PC-9 (cell line): ENCODE measurements at places on chromosomes 3 and 15. TPM values are rescaled to one million over a fixed set of nuclear protein-coding genes. Genes with fewer than 3 reads are reported as not detected.

ADAMTS7 gene
- total RNA-seq: 1.3 and 1.9 TPM in 2 replicates

HTD2 gene
- total RNA-seq: 6.2 and 7.4 TPM in 2 replicates

IGF2BP2 gene
- 140 and 150 TPM in 2 replicates for total RNA-seq

SIDT1 gene
- 1.2 and 3.3 TPM in 2 replicates for total RNA-seq

CD96 gene
- total RNA-seq: 0.11 and 0.20 TPM in 2 replicates

ZNF860 gene
- total RNA-seq: 2.6 and 5.3 TPM in 2 replicates

TJP1 gene
- 152 and 159 TPM in 2 replicates for total RNA-seq

SENP8 gene
- 1.9 and 3.8 TPM in 2 replicates for total RNA-seq

SLCO3A1 gene
- 37.8 and 50.0 TPM in 2 replicates for total RNA-seq

HRG gene
- 0.58 and 1.3 TPM in 2 replicates for total RNA-seq

CAND2 gene
- 0.30 and 0.37 TPM in 2 replicates for total RNA-seq

RHCG gene
- 0.26 and 0.60 TPM in 2 replicates for total RNA-seq

NR1I2 gene
- total RNA-seq: not detected in 2 replicates

ATP1B3 gene
- 54.3 and 69.7 TPM in 2 replicates for total RNA-seq

DNA sequence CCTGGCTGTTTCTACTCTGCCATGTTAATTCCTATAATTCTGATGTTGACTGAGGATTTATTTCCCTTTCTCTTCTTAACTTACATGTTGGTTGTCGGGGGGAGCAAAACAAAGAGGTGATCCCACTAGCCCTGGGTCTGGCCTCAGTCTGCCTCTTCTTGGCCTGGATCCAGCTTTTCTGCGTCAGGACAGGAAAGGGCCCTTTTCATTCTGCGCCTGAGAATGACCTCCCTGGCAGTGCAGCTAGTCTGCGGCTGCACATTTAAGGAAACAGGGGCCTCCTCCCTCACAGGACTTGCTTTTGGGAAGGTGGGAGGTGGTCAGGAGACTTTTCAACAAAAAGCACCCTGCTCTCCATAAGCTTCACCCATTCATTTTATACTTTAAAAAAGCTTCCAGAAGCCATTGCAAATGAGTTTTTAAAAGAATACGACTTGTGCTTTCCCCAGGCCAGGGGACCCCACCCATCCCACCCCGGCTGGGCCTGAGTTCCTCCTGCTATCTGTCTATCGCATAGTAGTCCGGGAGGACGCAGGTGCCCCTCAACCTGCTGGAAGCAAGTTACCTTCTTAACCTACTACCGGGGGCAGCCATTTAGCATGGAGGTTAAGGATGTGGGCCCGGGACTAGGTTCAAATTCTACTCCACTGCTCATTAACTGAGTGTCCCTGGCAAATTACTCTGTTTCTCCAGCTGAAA is 21.3 kb upstream of the EHD4 start:
- no peak for DNase-seq

- no peak for DNase-seq
Measured at GRCh38 chr15:49331951-49332350, 91.1 kb upstream of the FGF7 start.

DNA sequence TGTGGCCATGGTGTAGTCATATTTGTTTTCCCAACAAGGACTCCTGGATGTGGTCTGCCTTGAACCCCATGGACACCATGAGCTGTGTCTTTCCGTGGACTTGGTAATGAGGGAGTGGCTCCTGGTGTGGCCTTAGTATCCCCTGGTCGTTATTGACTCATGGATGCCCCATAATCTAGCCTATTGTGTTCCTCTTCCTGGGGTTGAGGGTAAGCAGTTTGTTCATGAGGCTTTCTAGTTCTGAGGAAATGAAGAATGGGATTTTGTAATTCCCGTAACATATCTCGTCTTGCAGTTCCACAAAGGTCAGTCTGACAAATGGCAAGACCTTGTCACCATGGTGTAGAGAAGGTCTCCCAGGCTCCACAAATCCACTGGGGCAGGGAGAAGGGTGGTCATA is 22.6 kb downstream of the RAB7A start:
- no peak for DNase-seq

GRCh38 chr15:51223771-51224229 is 114.6 kb downstream of the CYP19A1 start:
- peak; percentile 35 for DNase-seq

- DNase-seq: no peak
Measured at GRCh38 chr3:179391906-179392305, 44.4 kb downstream of the MFN1 start.

DNA sequence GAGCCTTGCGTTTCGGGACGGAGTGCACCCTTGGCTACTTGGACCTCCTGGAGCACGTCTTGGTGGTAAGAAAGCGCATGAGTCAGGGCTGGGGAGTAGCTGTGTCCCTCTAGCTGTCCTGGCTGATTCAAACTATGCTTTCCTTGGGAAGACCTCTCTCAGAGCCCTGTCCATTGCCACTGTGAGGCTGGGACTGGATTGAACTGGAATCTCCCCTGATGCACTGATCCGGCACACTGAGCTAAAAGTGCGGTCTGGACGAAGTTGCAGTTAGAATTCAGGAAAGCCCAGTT is 232.6 kb upstream of the TPM1 start:
- DNase-seq: no peak

GRCh38 chr3:55796533-55796932 is 309.4 kb upstream of the WNT5A start:
- no peak for DNase-seq

DNA sequence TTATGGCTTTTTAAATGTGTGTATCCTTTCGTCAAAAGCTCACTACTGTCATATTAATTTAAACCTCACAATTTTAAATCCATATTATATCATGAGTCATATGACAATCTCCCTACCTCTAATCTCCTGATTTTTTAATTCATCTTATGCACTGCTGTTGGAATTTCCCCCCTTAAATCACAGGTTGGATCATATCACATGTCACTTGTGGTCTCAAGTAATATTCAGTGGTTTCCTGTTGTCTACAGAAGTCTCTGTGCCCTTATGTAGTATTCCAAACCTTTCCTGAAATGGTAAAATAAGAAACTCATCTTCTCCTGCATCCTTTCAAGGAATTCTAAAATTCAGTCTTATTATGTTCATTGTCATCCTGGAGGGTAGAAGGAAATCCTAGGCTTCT is 116.0 kb upstream of the CBLB start:
- DNase-seq: no peak

GRCh38 chr3:134476306-134476705 is 9.5 kb downstream of the ANAPC13 start:
- DNase-seq: no peak

- no peak for DNase-seq
Measured at GRCh38 chr15:88312941-88313579, 56.5 kb upstream of the NTRK3 start.

DNA sequence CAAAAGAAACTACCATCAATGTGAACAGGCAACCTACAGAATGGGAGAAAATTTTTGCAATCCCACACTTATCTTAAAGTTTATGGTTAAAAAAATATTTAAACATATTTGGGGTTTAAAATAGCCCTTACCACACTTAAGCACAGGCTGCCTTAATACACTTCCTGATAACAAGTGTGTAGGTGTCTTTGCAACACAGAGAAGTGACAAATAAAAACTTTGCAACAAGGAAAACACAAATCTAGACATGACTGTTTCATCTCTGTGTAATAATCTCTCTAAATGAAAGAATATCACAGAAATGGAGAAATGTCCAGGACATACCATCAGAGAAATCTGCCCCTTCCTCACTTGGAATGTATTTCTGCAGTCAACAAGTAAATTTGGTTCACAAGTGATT is 464.1 kb upstream of the ARHGEF26 start:
- no peak for DNase-seq

DNA sequence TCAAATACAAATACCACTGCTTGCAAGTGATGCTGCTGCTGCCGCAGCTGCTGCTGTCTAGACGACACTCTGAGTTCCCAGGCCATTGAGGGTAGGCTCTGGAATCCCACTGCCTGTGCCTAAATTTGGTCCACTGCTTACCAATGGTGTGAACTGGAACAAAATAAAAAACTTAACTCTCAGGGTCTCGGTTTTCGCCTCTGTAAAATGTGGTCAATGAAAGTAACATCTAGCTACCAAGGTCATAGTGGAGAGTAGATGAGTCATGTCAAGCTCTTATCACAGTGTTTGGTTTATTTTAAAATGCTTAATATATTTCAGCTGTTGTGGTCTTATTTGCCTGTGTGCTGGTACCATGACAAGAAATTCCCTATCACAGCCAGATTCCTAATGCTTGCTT is 299.3 kb downstream of the CLSTN2 start:
- no peak for DNase-seq

GRCh38 chr3:72193771-72194430 is 409.0 kb upstream of the PROK2 start:
- DNase-seq: no peak

GRCh38 chr3:23656199-23656598 is 149.6 kb upstream of the UBE2E1 start:
- DNase-seq: no peak

DNA sequence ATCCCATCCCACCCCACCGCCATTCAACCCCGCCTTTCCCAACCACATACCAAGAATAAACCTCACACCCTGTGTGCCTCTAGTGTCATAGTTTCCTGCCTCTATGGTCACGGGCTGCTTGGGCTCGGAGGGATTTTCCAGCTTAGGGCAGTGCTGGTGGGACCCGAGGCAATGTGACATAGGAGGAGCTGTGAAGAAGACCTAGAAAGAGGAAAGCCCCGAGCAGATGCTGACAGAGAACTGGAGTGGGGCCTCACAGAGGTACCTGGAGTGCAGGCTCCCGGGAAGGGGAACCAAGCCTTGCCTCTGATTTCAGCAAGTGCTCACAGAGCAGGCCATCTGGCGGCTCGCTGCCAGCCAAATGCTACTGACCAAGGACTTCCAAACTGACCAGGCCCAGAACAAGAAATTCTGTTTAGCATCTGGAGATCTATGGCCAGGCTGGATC is 27.5 kb downstream of the BHLHE40 start:
- DNase-seq: no peak

DNA sequence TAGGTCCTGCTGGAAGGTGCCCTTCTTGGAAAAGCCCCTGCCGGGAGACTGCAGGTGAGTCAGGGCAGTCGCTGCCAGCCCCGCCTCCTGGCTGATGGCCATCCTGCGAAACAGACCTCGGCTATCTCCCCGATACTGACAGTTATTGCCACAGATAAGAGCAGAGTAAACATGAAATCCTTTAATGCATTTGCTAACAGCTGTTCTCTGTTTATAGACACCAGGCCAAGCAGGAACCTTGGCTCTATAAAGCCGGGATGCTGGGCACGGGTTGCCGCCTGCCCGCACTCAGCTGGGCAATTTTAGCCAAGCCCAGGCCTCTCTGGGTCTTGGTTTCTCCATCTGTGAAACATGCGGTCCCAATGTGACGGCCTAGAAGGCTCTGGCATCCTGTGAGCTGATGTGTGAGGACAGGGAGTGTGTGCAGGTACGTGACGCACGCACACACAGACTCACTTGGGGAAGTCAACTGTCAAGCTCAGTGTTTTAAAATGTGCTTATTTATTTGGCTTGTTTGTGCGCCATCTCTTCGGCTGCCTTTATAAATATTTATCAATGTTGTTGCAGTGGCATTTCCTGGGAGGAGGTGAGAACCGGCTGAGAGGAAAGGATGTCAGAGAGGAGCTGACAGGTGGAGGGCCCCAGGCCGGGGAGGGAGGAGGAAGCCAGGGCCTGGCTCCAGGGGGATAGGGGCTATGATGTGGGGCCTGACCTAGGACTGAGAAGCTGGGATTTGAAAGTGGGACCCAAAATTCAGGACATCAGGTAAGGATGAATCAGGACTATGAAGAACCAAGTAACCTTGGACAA is 50.8 kb upstream of the PRR23E start:
- peak; percentile 64 for DNase-seq

DNA sequence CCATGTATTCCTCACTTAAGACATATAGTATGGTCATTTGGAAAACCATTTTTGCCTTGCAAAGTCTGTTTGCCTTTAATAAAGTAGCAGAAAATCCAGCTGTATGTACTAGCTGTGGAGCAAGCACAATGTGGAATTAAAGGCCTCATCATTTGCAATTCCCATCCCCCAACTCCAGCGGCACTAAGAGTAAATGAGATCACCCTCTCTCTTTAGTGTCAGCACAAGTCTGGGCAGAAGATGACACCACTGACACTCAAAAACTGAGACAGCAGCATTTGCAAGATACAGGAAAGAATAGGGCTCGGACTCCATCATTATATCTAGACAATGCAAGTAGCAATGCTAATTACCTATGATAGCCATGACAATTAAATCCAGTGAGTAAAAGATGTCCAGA is 24.7 kb upstream of the DYNC1LI1 start:
- DNase-seq: no peak

GRCh38 chr15:84715441-84716035 is 401 bp downstream of the SEC11A start:
- DNase-seq: no peak

- DNase-seq: peak; percentile 47
Measured at GRCh38 chr15:59249816-59250215, 43.2 kb downstream of the LDHAL6B start.

GRCh38 chr3:15330031-15330596 is 2.3 kb downstream of the SH3BP5 start:
- DNase-seq: no peak

- DNase-seq: no peak
Measured at GRCh38 chr15:100596792-100597191, 5.2 kb downstream of the LINS1 start.

GRCh38 chr3:32229565-32229964 is 8.9 kb upstream of the CMTM8 start:
- DNase-seq: no peak

DNA sequence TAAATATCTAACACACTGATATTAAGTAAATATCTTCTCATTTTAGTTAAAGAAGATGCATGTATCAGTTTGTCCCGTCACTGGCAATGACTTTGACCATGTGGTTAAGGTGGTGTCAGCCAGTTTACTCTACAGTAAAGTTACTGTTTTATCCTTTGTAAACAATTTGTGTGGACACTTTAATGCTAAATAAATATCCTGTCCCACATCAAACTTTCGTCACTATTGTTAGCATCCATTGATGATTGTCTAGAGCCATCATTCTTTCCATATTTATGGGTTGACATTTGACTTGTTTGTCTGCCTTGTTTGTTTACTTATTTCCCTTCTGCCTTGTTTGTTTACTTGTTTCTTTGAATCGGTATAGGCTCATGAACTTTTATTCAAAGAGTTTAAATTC is 11.0 kb upstream of the GPD1L start:
- no peak for DNase-seq

- DNase-seq: no peak
Measured at GRCh38 chr3:119976214-119976613, 118.0 kb downstream of the GSK3B start.
